ENCODE measurements at places on chromosomes 2 and 18.
A peak's percentile ranks its signal among the peaks of the same experiment; 100 is the strongest.

- DNase-seq: no peak
Measured at GRCh38 chr2:226030369-226030768, 630.9 kb downstream of the NYAP2 start.

DNA sequence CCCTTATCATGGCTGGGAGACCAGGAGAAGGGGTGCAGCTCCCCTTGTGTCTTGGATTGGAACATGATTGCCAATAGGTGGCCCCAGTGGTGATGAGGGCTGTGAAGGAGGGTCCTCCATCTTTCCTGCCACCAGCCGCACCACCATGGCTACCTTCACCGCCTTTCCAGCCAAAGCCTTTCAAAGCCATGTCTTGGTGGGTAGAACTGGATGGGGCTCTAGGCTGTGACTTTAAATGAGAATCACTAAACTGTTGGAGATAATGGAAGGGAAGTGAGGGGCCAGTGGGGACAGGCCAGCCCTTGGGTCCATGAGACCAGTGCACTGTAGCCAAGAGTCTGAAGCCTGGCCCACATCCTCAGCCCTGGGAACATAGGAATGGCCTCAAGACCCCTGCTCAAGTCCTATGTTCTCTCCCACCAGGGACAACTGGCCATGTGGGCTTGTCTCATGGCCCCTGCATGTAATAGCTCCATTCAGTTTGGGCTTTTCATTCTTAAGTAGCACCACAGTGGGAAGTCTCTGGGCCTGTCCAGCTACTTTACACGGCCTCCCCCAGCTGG is 345.7 kb downstream of the DYSF start:
- DNase-seq: no peak

DNA sequence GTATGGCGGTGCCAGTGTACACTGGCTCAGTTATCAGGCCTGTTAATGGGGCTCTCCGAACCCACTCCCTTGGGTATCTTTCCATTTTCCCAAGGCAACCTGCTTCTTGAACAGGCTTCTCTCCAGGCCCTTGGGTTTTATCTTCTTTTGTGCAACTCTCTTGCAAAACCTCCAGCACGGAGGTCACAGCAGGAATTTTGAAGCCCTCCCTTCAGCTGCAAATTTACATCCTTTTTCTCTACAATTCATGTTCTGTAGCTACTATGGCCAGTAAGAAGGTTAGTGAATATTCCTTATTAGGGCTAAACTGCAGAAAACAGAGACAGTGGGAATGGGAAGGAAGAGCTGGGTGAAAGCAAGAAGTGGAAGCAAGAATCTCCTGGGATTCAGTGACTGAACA is 10.4 kb upstream of the NPAS2 start:
- DNase-seq: no peak

DNA sequence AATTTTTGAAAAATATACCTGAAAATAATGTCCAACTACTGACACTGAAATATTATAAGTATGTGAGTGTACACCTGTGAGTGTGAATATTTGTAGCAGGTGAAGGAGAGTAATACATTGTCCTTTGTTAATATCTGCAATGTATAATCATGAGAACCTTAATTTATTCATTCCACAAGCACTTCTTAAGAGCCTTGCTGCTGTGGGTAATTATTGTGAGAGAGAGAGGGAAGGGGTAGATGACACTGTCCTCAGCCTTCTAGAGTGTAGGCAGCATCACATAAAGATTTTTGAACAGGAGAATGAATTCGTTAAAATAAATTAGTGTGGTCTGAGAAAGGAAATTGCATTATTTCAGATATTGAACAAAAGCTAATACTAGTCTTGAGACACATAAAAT is 157.2 kb downstream of the MAP2 start:
- no peak for DNase-seq

DNA sequence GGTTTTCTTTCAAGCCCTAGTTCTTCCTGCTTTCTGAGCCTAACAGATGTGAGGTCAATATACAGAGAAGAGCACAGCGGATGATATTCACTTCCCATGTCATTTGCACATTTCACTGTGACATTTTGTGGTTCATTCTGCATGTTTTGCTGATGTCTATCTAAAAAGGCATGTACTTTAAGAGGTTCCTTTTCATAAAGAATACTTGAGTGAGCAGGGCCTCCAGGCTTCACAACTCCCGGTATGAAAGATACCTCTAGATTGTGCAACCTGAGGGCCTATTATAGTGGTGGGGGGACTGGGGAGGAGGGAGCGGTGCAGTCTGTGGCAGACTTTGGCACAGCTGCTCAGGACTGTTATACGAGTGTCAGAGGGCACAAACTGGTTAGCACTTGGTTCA is 54.6 kb downstream of the CPO start:
- DNase-seq: peak; percentile 37

- no peak for DNase-seq
Measured at GRCh38 chr18:47490882-47491281, 239.4 kb upstream of the SKOR2 start.

- DNase-seq: no peak
Measured at GRCh38 chr2:73063472-73063871, 8.0 kb downstream of the SFXN5 start.

- no peak for DNase-seq
Measured at GRCh38 chr18:39208729-39209128, 1643.1 kb upstream of the CELF4 start.

GRCh38 chr2:69241093-69241492 is 145.9 kb downstream of the GFPT1 start:
- no peak for DNase-seq

- no peak for DNase-seq
Measured at GRCh38 chr2:20573620-20574422, 77.1 kb downstream of the HS1BP3 start.

DNA sequence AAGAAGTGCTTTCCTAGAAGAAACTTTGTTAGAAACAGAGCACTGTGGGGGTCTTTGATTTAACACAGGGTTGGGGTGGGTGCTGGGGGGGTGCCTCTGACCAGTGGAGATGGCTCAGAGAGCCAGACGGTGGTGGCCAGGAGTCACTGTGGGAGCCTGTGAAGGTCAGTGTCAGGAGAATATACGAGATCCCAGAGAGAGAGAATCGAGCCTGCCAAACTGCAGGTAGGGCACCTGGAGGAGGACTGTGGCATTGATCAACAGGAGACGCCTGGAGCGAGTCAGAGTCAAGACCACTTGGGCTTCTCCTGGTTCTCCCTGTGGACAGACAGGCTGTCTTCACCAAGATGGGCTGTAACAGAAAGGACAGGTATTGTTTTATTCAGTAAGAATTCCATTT is 136.5 kb upstream of the TWIST2 start:
- no peak for DNase-seq

DNA sequence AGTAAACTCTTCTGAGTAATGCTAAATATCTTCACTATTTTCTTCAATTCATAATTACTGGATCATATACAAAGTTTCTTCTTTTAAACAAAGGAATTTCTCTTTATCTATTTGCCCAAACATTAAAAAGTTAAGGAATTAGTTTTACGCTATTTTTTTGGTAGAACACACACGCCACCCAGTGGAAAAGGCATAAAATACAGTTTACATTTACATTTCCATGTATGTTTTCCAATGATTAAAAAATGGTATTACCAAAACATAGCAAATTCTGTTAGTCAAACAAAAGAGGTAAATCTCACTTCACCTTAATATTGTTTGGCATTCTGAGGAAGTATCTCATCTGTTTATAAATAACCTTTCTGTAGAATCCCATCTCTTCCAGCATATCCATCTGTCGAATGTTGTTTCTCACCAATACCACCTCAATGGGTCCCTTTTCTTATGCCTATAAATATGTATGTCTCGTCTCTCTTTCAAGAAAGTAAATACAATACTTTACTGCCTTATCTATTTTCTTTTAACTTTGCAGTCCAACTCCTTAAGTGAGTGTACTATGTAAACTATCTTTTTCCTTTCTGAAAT is 7.2 kb downstream of the BOLL start:
- no peak for DNase-seq

DNA sequence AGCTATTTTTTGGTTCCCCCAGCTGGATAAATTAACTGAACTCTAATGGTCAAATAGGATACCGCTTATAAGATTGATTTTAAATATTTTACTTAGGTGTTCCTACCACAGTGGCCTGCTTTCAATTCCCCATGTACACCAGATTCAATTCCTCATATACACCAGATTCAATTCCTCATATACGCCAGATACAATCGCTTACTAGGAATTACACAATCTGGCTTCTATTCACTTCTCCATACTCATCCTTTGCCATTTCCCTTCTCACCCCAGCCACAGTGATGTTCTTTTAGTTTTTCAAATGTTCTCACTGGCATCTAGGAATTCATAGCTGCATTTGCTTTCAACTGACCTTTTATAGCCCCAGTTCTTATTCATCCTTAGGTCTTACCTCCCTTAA is 66.5 kb downstream of the SLC40A1 start:
- no peak for DNase-seq

DNA sequence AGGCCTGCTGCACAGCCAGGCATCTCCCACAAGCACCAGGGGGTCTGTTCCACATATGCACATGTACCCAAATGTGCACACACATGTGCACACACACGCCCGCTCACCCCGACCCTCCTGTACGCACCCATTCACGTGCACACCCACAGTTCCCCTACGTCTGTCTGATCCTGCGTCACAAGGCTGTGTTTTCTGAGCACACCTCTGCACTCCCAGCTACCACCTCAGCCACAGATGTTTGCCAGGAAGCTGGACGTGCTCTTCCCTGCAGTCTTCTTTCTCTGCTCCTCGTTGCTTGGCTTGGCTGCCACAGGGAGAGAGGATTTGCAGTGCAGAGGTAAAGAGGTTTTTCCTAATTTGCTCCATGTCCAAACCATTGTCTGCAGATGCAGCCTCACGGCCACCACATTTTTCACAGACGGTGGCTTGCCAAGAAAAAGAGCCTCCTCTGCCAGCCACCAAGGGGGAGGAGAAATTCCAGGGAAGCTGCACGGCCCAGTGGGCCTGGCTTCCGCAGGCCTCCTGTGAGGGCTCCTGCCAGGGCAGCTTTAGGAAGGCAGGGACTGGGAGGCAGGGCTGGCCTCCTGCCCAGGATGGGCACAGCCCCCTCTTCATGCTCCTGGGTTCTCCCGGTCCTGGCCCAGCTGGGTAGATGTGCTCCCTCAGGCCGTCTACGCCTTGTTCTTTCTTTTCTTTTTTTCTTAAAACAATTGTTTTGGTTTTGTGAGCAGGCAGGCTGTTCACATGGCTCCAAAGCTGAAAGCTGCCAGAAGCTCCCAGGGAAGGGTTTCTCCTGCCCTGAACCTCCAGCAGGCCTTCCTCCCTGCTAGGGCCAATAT is 29.3 kb upstream of the HS6ST1 start:
- no peak for DNase-seq

DNA sequence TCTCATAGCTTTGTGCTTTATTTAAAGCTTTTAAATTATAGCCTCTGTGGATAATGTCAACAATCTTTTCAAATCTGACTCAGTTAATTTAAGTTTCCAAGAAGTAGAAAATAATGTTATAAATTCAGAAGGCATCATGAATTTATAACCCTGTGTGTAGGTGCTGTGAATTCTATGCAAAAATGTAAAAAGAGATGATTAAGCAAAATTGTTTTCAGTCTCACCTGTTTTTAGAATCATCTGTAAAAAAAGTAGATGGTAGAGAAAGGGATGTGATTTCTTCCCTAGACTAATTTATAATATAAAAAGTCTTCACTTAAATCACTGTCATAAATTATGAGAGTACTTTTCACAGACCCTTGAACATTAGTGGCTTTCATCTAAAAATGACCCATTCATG is 85.6 kb upstream of the NOSTRIN start:
- no peak for DNase-seq

- DNase-seq: peak; percentile 61
Measured at GRCh38 chr18:63882333-63883141, 5.0 kb upstream of the SERPINB2 start.

- no peak for DNase-seq
Measured at GRCh38 chr2:231764760-231765159, 16.3 kb downstream of the PDE6D start.

DNA sequence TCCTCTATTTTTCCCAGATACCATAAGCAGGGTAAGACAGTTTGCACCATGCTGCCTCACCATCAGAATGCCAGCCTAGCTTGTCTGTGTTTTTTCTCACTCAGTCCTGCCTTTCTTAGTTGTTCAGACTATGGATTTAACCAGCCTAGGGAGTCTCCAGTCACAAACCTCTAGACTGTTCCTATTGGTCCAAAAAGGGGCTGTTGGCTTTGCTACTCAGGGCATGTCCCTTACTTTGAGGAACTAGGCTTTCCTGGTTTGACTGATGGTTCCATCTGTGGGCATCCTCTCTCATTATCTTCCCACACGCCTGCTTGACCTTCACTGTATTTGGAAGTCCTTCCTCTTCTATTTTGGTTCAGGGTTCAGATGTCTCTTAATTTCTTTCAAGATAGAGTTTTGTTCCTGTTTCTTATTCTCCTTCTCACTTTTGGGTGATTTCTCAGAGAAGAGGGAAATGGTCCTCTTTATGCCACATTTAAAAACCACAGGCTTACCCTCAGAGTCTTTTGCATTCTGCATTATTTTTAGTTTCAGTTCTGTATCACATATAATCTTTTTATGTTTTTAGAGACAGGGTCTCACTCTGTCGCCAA is 31.3 kb upstream of the TMEM131 start:
- DNase-seq: no peak

Measured in PC-9 (cell line).